ENCODE measurements at places on chromosomes 11 and 22.

DNA sequence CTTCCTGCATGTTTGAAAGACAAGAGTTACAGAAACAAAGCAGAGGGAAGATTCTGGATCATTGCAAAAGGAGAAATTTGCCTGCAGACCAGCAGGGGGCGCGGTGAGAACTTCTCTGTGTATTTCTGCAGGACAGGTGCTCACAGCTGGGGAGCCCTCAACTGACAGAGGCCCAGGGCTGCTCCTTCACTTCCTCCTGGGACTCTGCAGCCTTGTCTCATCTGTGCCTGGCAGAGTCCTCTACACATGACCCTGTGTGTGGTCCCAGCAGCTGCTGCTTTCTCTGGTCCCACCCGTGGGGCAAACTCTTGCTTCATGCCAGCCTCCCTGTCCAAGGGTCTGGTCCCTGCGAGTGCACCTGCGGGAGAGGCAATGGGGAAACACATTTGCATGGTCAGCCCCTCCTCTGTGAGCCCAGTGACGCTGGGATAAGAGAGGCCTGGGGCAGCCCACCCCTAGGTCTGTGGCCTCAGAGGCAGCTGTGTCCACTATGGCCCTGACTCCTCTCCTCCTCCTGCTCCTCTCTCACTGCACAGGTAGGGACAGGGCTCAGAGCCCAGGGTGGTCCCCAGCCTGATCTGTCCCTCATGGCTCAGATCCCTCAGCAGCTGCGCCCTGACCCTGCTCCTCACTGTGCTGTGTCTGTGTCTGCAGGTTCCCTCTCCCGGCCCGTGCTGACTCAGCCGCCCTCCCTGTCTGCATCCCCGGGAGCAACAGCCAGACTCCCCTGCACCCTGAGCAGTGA, 43.2 kb upstream of the VPREB1 start:
- DNase-seq: peak; percentile 80

DNA sequence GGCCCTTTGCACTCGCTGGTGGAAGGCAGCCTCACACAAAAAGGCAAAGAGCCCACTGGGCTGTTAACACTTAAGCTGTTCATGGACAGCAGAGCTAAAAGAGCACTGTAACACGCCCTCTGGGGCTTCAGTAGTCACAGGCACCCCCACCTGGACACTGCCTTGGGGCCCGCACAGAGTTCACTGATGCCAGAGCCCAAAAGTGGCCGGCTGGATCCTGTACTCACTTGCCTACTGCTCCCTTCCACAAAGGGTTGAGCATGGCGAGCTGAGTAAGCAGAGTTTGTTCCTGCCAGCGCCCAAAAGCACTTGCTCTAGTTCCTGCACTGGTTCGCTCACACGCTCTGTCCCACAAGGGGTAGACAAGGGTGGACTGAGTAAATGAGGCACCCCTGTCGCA, 78.8 kb downstream of the RELT start:
- no peak for DNase-seq

GRCh38 chr22:46866591-46866990, 104.1 kb downstream of the TBC1D22A start:
- DNase-seq: no peak

DNA sequence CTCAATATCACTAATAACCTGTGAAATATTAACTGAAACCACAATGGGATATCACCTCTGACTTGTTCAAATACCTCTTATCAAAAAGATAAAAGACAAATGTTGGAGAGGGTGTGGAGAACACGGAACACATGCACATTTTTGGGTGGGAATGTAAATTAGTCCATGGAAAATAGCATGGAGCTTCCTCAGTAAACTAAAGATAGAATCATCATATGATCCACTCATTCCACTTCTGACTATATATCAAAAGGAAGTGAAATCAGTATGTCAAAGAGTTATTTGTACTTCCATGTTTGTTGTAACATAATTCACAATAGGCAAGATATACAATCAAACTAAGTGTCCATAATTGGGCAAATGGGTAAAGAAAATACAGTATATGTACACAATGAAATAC, 57.4 kb downstream of the TYR start:
- DNase-seq: no peak

DNA sequence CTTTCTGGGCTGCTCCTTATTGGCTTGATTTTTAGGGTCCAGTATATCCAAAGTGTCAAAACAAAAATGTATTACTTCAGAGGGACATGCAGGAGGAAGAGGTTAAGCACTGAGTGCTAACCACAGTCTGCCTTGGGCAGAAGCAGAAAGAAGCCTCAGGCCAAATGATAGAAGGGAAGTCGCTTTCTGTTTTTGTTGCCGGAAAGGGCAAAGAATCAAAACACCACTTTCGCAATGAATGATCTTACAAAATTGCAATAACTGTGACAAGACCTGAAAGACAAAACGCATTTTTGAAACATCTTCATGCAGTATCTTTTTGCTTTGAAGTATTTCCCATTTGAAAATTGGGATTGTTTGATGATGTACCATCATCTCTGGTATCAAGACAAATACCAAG, 70.1 kb upstream of the PICALM start:
- DNase-seq: peak; percentile 44

DNA sequence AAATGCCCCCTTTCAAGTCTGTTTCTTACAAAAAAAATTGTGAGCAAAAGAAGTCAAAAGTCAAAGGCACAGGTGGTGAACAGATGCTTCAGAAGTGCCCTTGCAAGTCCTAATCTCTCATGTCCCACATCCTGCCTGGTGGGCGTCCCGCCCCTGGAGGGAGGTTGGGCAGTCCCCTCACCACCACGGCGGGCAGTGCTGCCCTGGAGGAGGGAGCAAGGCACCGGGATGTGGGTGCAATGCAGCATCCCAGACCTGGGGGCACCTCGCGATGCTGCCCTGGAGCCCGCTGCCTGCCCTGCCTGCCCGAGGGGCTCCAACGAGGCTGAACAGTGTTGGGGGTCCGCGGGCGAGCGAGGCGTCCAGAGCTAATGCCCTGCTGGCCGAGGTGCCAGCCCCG, 15.9 kb downstream of the MRGPRG start:
- no peak for DNase-seq

- DNase-seq: no peak
Measured at GRCh38 chr11:23497040-23497439, 636.8 kb upstream of the CCDC179 start.

DNA sequence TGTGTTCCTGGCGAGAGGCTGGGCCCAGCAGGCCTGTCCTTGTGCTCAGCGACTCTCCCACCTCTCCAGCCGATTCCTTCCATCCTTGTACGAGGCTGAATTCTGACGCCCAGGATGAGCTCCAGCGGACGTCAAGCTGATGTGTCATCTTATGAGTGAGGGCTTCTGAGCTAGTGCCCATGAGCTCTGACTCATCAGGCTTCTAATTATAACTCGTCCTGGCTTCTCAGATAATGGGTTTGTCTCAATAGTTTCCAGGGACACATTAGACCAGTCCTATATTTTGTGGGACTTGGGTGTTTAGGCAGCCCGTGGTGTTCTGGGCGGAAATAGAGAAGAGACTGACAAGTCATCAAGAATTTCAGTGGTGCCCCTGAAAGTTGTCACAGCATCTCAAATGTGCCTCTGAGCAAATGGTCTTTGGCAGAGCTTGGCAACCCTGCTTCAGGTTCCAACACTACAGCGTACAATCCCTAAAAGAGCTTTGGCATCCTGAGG, 108.2 kb upstream of the CD44 start:
- DNase-seq: no peak

- DNase-seq: no peak
Measured at GRCh38 chr11:10485646-10486045, 30.6 kb downstream of the AMPD3 start.

GRCh38 chr22:42473484-42474193, 41.4 kb upstream of the NFAM1 start:
- peak; percentile 38 for DNase-seq
